NCI-H1417 (cell line): ENCODE measurements at places on chromosomes 6 and 20.

GRCh38 chr6:4059115-4059777 is 19.7 kb downstream of the FAM217A start:
- no peak for DNase-seq

GRCh38 chr6:26249707-26249956 is 115.4 kb upstream of the BTN3A2 start:
- DNase-seq = peak; percentile 77

GRCh38 chr6:6411115-6411514 is 90.7 kb upstream of the F13A1 start:
- no peak for DNase-seq

- no peak for DNase-seq
Measured at GRCh38 chr6:16725145-16725864, 36.0 kb downstream of the ATXN1 start.

- DNase-seq = no peak
Measured at GRCh38 chr20:4230651-4231050, 215.3 kb upstream of the RNF24 start.

DNA sequence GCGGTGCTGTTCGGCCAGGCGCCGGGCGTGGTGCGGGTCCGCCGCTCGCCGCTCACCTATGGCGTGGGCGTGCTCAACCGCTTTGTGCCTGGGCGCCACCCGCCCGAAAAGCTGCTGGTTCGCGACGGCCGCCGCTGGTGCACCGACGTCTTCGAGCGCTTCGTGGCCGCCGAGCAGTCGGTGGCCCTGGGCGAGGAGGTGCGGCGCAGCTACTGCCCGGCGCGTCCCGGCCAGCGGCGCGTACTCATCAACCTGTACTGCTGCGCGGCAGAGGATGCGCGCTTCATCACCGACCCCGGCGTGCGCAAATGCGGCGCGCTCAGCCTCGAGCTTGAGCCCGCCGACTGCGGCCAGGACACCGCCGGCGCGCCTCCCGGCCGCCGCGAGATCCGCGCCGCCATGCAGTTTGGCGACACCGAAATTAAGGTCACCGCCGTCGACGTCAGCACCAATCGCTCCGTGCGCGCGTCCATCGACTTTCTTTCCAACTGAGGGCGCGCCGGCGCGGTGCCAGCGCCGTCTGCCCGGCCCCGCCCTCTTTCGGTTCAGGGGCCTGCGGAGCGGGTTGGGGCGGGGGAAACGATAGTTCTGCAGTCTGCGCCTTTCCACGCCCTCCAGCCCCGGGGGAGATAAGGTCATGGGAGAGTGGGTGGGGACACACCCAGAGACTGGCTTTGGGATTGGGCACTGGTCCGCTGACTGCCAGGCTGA is 15.7 kb downstream of the ADISSP start:
- peak; percentile 76 for DNase-seq

- DNase-seq = peak; percentile 89
Measured at GRCh38 chr20:33663161-33664084, 1.3 kb downstream of the C20orf144 start.

DNA sequence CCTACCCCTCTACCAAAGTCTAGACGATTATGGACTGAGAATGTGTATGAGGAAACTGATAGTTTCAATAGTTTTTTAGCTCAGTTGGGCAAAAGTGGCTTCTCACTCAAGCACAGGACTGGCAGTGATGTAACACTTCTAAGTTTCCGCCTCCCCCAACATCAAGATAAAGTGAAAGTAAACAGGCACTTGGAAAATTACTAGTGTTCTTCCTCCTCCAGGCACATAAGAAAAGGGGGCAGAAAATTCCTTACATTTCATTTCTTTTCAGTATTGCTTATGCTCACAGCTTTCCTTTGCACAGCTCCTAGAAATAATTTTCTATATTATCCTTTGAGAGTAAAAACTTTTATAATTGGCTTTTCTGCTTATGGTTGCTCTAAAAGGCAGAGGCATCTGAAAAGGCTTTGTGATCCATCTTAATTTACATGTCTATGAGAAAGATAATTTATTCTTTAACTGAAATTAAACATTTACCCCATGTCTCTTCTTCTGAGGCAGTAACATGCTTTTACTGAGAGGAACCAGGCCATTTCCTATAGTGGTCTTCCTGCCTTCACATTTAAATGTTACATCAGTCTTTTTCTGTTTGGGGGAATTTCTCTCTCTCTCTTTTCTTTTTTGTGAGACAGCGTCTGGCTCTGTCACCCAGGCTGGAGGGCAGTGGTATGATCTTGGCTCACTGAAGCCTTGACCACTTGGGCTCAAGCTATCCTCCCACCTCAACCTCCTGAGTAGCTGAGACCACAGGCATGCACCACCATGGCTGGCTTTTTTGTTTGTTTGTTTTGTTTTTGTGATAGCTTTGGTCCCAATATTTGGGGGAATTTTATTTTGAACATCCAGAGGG is 65.0 kb upstream of the EEF1A1 start:
- peak; percentile 0 for DNase-seq

- no peak for DNase-seq
Measured at GRCh38 chr6:164990901-164991300, 318.5 kb downstream of the C6orf118 start.

- no peak for DNase-seq
Measured at GRCh38 chr20:4134355-4134834, 119.0 kb upstream of the RNF24 start.

- no peak for DNase-seq
Measured at GRCh38 chr6:42383421-42384205, 68.1 kb downstream of the TRERF1 start.

DNA sequence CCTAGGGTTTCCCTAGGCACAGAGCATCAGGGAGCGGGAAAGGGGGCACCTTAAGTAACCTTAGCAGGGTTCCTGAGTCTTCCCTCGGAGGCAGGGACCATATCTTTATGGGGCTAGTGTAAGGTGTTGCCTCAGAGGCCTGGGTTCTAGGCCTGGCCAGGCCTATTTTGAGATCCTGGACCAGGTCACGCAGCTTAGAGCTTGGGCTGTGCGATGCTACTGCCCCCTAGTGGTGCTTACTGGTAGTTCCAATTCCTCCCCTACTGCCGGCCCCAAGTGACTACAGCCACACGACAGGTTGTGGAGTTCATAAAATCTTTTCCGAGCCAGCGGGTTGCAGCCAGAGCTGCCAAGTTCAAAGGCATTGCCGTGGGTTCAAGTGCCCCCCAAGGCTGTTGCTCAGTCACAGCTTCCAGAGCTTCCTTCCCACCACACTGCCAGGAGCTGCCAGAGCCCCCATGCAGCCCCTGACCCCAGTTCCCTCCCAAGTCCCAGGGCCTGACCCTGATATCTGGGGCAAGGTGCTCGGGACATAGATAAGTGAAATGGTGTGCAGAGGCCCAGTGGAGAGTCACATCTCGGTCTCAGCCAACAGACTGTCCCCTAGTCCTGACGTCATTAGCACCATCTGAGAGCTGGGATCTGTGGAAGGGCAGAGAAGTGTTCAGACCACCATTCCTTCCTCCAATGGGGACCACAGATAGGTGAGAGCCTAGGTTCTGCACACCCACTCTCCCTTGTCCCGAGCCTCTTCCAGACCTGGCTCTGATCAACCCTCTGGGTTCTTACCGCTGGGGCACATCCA is 3.3 kb downstream of the LRRC73 start:
- peak; percentile 44 for DNase-seq

GRCh38 chr6:41524634-41525011 is 21.6 kb upstream of the FOXP4 start:
- peak; percentile 59 for DNase-seq
